PC-3 (cell line): ENCODE measurements at places on chromosomes 12 and 14. TPM values are rescaled to one million over a fixed set of nuclear protein-coding genes. Genes with fewer than 3 reads are reported as not detected.
A peak's percentile ranks its signal among the peaks of the same experiment; 100 is the strongest.

- DNase-seq = no peak
These were observed 8.1 kb downstream of the MMP14 start for GRCh38 chr14:22844221-22845102.

- DNase-seq = no peak
These were observed 107.4 kb downstream of the SLC25A47 start for GRCh38 chr14:100430571-100430970.

DNA sequence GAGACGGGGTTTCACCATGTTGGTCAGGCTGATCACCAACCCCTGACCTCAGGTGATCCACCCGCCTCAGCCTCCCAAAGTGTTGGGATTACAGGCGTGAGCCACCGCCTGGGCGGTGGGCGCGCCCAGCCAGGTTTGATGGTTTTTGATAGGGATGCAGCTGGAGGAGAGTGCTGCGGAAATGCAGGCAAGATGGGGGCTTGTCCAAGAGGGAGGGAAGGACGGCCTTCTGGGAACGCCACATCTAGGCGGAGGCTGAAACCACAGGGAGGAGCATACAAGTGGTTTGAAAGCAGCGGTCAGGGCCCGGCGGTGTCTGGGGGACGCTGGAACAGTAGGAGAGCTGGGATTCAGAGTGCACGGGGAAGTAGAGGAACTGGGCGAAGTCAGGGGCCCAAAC, 134.6 kb downstream of the VRK1 start:
- DNase-seq = no peak

- no peak for DNase-seq
These were observed 102.5 kb downstream of the FSCB start for GRCh38 chr14:44404599-44404998.

DNA sequence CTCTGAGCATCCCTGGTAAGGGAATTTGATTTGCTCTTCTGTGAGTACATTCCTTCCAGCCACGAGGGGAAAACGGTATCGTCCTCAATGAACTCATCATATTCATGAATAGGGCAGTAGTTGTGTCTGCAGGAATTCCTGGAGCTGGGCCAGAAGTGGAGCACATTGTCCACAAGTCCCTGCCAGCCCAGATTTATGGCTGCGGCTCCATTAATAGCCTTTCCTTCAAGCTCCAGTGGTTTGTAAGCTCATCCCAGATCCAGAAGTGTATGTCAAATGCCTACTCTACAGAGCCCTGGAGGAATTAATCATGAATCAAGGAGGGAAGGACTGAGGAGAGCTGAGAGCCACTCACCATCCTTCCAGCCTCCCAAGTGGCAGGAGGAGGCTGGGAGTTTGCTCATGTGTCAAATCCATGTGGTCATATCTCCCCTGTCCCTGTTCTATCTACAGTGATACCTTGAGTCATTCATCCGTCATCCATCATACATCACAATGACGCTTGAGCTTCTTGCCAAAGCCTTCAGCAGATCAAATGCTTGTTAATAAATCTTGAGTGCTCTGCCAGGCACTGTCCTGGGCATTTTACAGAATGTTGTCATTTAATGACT, 65.5 kb downstream of the SVOP start:
- peak; percentile 41 for DNase-seq

MOK gene
- 106 and 108 TPM in 2 replicates for total RNA-seq

- DNase-seq = peak; percentile 71
These were observed 31.2 kb upstream of the USP44 start for GRCh38 chr12:95582230-95583058.

CLEC4E gene
- total RNA-seq = not detected in 2 replicates

- no peak for DNase-seq
These were observed 66.2 kb upstream of the BEGAIN start for GRCh38 chr14:100653409-100653808.

DNA sequence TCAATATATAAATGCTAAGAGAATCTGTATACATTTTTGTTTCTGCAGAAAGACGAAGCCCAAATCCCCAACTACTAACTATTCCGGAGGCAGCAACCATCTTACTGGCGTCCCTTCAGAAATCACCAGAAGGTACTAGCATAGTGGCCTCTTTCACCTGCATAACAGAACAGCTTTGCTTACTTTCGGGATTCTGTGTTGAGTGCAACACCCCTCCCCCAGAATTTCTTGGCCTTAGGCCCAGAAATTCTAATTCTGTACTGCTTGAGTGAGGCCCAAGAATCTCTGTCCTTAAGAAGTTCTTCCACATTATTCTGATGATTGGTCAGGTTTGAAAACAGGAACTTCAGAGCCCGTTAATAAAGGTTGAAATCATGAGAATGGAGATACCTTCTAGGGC, 2.9 kb downstream of the SPX start:
- DNase-seq = peak; percentile 11

DNA sequence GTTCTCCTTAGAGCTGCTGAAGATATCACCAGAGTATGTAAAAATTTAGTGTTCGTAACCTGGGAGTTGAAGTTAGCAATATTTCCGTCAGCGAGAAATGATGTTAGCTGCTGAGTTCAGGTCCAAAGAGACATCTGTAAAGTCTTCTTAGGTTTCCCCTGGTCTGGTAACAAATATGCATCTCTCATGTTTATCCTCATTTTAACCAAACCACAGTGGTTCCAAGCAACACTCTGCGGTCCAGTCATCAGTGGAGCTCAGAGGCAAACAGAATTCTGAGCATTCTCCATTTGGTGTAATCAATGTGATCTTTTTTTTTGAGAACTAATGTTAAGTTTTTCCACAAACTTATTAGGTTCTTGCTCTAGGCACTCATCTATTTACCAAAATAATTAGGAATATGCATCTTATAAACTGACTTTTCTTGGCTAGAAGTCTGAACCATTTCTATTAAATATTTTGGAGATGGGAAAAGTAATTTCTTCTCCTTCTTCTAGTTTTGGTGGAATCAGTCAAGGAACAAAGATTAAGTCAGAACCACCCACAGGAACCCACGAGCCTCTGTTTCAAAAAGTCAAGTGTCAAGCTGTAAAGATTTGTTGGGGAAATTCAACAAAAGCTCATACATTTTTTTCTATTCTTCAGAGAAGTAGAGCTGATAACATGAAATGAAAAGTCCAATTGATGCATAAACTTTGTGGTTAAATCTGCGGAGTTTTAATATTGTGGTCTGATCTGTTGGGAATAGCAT, 64.7 kb downstream of the IFNG start:
- DNase-seq = no peak

TRHDE gene
- 16.5 and 17.7 TPM in 2 replicates for total RNA-seq

- no peak for DNase-seq
These were observed 29.6 kb downstream of the SMUG1 start for GRCh38 chr12:54159140-54159539.

HVCN1 gene
- 2.2 and 3.3 TPM in 2 replicates for total RNA-seq

ACOT6 gene
- total RNA-seq = not detected in 2 replicates

CMKLR1 gene
- not detected in 2 replicates for total RNA-seq

- no peak for DNase-seq
These were observed 269.0 kb downstream of the KCNH5 start for GRCh38 chr14:62776300-62776699.

GRCh38 chr12:132197581-132198354, 53.5 kb downstream of the NOC4L start:
- DNase-seq = no peak

GRCh38 chr12:26715232-26715631, 117.8 kb downstream of the ITPR2 start:
- no peak for DNase-seq

DNA sequence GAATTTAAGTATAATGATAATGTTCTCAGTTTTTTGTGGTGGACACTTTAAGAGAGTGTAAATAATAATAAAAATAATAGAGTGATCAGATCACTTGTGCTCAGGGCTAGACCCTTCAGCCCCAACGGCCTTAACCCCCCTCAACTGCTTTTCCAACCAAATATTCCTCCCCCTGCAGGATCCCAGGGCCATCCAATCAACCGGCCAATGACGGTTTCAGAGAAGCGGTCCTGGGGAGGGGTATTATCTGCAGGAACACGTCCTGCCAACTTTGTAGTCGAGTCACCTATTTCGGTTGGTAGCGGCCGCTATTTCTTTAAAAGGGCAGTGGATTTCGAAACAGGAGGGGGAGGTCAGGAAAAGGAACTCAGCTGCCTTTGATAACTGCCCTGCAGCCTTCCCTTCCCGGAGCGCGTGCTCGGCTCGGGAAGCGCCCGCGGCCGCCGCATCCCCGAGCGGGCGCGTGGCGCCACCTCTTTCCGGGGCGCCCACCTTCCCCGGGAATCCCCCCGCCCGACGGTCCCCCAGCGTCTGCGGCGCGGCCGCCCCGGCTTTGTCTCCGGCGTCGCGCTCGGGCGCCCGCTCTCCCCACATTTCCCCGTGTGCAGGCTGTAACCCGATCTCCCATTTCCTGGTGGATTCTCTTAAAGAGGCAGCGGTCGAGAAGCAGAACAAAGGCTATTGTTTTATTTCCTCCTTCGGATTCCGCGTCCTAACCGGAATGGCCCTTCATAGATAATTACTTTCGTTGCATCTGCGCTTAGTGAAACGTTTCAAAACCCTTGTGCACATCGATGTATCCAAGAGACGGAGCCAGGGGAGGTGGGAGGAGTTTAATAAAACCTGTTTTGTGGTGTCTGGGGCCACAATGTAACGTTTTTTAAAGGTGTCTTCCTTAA, 711 bp upstream of the ETV6 start:
- peak; percentile 77 for DNase-seq

GRCh38 chr12:15045451-15045850, 72.6 kb downstream of the PDE6H start:
- DNase-seq = no peak

DNA sequence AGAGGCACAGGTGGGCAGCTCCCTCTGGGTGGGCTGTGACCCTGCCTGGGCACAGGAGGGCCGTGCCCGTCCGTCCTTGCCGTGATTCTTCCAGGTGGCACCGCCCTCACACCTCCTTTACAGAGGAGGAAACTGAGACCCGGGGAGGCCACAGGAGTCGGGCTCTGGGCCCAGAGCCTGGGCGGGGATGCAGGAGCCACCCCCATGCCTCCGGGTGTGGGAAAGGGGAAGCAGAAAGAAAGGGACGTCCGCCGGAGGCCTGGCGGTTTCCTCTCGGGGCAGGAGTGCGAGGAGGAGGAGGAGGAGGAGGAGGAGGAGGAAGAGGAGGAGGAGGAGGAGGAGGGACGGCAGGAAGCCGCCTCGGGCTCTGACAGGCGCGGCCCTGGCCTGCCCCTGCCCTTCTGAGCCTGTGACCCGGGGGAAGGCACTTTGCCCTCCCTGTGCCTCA, 23.0 kb downstream of the SH2B3 start:
- no peak for DNase-seq

DNA sequence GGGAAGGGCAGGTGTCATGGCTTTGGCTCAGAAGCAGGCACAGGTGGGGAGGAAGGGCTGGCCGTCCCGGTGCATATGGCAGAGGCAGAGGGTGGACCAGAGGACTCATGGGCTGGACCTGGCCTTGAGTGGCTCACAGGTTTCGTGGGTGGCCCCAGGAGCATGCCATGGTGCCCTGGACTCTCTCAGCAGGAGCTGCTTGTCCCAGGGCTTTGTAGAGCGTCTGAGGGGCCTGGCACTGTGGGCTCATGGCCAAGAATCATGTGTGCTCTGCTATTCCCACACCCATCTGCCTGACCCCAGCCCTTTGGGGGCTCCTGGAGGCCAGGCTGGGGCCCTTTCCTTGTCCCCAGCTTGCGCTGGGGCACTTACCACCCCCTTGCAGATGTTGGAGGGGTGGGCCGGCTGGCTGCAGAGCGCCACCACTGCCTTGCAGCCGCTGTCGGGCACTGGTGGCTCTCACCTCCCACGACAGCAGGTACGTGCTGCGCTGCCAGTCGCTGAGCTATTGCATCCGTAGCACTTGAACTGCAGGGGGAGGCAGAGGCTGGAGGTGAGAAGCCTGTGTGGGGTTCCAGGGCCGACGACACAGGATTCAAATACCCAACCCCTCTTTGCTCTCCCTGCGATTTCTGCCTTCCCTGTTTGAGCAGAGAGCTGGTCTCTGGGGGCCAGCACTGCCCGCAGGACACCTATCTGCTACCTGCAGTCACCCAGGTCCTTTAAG, 187.4 kb upstream of the PRMT8 start:
- DNase-seq = peak; percentile 64

- no peak for DNase-seq
These were observed 64.5 kb downstream of the ANKRD9 start for GRCh38 chr14:102445066-102445465.

ACVR1B gene
- total RNA-seq = 9.8 and 11.5 TPM in 2 replicates

DNA sequence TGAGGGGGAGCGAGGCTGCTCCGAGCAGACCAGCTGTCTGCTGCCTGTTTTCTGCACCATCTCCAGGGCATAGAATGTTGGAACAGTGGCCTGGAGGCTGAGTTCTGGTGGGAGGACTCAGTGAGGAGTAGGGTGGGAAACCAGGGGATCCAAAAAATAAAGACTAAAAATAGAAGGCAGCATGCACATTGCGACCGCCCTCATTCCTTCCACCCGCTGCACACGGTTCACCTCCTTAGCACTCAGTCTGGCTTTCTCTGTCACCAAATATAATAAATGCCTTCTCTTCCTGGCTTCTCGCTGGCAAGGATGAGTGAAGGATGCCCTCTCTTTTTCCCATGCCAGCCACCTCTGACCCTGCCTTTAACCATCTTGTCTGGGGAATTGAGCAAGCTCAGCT, 146.2 kb downstream of the AACS start:
- no peak for DNase-seq

TAS2R43 gene
- total RNA-seq = not detected in 2 replicates

DNA sequence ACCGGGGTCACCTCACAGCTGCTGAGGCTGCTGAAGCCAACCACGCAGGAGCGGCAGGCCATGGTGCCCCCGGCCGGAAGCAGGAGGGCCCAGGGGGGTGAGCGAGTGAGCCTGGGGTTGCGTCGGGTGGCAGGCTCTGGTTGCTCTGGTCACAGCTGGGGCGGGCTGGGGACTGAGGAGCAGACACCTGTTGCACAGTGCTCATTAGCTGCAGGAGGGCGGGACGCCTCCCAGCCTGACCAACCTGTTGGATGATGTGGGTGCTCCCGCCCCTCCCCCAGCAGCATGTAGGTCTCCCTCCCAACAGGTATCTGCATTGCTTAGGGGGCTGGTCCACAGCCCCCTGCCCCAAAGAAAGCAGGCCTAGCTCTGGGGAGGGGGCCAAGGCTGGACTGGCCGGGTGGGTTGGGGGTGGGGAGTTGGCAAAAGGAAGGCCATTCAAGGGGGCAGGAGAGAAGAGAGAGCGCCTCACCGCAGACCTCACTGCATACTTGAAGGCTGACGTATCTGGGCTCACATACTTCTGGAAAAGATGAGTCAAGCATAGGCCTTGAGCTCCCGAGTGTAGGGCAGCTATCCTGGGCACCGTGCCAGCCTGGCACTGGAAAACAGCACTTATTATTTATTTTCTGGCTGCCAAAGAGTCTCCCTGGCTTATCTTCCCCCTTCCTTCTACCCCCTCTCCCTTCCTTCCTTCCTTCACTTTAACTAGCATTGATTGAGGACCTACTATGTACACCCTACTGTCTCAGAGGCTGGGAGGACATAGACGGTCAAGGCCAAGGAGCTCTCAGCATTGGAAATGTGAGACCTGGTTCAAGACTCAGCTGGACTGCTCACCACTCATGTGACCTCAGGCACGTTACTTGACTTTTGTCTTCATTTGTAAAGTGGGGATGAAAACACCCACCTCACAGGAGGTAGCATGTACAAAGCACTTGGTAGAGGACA, at the start of gene KRT80:
TSS of gene KRT80 (minus strand) at position 174 of the 951 bp plus-strand sequence. CDS start at position 62, 112 bp downstream.
- peak; percentile 99 for DNase-seq

- peak; percentile 35 for DNase-seq
These were observed 4.8 kb downstream of the RNF34 start for GRCh38 chr12:121404734-121405133.

LTBR gene
- total RNA-seq = 160 and 163 TPM in 2 replicates

GRCh38 chr12:71160585-71160984, 2.8 kb upstream of the TSPAN8 start:
- peak; percentile 53 for DNase-seq

APOLD1 gene
- 2.8 and 3.5 TPM in 2 replicates for total RNA-seq

MANSC1 gene
- total RNA-seq = 2.8 and 3.1 TPM in 2 replicates
